CD4-positive, alpha-beta T cell (primary cell): ENCODE measurements at places on chromosomes 12 and 14. TPM values are rescaled to one million over a fixed set of nuclear protein-coding genes. Genes with fewer than 3 reads are reported as not detected.

Gene CLEC4E
- total RNA-seq, result not detected

Gene TOX4
- total RNA-seq, result 70.9 TPM

Gene EID3
- total RNA-seq, result 14.3 TPM

Gene OVCH1
- not detected for total RNA-seq

Gene DDX54
- 61.1 TPM for total RNA-seq

DNA sequence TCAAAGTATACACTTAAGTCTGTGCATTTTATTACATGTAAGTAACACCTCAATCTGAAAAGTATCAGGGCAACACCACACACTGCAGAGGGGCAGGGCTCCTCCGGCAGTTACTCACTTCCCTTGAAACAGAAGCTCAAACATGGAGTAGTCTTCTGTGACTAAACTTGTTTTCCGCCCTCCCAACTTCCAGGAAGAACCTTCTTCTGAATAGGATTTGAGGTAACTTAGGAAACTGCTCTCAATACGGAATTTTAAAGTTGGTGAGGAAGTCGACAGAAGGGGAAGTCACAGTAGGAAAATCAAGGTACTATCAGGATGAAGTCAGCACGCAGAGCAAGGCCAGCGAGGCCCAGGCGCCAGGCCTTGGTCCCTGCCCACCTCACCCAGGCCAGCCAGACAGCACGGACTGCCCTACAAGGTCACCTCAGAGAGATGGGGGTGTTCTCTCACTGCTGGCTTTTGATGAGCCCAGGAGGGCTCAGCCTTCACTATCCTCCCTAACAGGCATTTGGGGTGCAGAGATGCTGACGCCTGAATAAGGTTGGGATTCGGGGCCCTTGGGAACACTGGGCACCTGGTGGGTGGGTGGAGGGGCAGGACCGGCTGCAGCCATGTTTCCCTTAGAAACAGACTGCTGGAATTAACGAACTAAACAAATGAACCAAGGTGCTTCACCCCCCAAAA lies 5.8 kb downstream of the ANKRD9 start:
- H3K27me3 ChIP-seq, result no peaks in the 10 kb centered on the region
- peaks cover 3% of the 10 kb centered on the region for H3K36me3 ChIP-seq
- H3K4me3 ChIP-seq, result no peak overlapping the region

- peaks cover 9% of the 10 kb centered on the region for H3K27me3 ChIP-seq
- DNase-seq, result no peak
- H3K4me1 ChIP-seq, result no peaks in the 10 kb centered on the region
- H3K4me3 ChIP-seq, result no peak overlapping the region
- no peak overlapping the region for H3K27ac ChIP-seq
Observed at GRCh38 chr12:26102953-26103352, 21.9 kb downstream of the BHLHE41 start.

DNA sequence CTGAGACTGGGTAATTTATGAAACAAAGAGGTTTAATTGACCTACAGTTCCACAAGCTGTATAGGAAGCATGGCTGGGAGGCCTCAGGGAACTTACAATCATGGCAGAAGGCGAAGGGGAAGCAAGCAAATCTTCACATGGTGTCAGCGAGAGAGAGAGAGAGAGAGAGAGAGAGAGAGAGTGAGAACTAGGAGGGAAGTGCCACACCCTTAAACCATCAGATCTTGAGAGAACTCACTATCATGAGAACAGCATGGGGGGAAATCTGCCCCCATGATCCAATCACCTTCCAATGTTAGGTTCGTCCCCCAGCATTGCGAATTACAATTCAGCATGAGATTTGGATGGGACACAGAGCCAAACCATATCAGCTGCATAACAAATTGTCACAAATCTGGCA lies 96.7 kb downstream of the CHST11 start:
- H3K27me3 ChIP-seq, result no peaks in the 10 kb centered on the region
- peak; percentile 18 for DNase-seq
- no peaks in the 10 kb centered on the region for H3K36me3 ChIP-seq
- H3K4me3 ChIP-seq, result no peak overlapping the region

- DNase-seq, result peak; percentile 57
- H3K36me3 ChIP-seq, result no peaks in the 10 kb centered on the region
- no peaks in the 10 kb centered on the region for H3K27me3 ChIP-seq
- H3K4me1 ChIP-seq, result peaks cover 22% of the 10 kb centered on the region
- H3K4me3 ChIP-seq, result peak overlapping the region; percentile 69
Observed at GRCh38 chr12:124928095-124928911, 13.9 kb upstream of the UBC start.

GRCh38 chr14:91333650-91334039 lies 84.0 kb downstream of the CCDC88C start:
- peaks cover 65% of the 10 kb centered on the region for H3K4me1 ChIP-seq
- DNase-seq, result no peak
- no peaks in the 10 kb centered on the region for H3K27me3 ChIP-seq
- peak overlapping the region; percentile 27 for H3K27ac ChIP-seq
- H3K36me3 ChIP-seq, result peaks cover 96% of the 10 kb centered on the region

- DNase-seq, result no peak
- no peaks in the 10 kb centered on the region for H3K4me1 ChIP-seq
- no peak overlapping the region for H3K27ac ChIP-seq
- no peak overlapping the region for H3K4me3 ChIP-seq
- H3K36me3 ChIP-seq, result no peaks in the 10 kb centered on the region
Observed at GRCh38 chr14:34361504-34362011, 100.5 kb downstream of the SPTSSA start.

- DNase-seq, result no peak
- no peak overlapping the region for H3K4me3 ChIP-seq
- peaks cover 9% of the 10 kb centered on the region for H3K4me1 ChIP-seq
- no peak overlapping the region for H3K27ac ChIP-seq
- H3K27me3 ChIP-seq, result no peaks in the 10 kb centered on the region
Observed at GRCh38 chr12:49582850-49583249, 14.9 kb upstream of the MCRS1 start.
